ENCODE measurements at places on chromosomes 12 and 14. TPM values are rescaled to one million over a fixed set of nuclear protein-coding genes. Genes with fewer than 3 reads are reported as not detected.

DNA sequence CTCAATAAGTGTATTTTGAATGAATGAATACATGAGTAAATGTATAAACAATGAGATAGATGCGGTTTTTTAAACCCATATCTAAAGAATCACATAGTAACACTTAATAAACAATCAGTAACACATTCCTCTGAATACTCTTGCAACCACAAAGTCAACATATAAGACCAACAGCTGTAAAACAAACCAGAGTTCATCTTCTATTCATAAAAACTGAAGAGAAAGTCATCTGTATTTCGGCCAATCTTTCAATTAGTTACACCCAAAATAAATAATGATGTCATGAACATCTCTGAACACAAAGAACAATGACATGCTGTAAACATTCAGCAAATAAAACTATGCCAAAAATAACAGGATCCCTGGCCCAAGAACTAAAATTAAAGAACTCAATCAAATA lies 47.2 kb downstream of the ARMH4 start:
- no peak for DNase-seq
- H3K4me3 ChIP-seq: no peak overlapping the region
- H3K27ac ChIP-seq: no peak overlapping the region
- no peaks in the 10 kb centered on the region for H3K4me1 ChIP-seq

The NTF3 gene
- total RNA-seq: 9.9 TPM

GRCh38 chr14:96051642-96052540 lies 12.7 kb downstream of the C14orf132 start:
- DNase-seq: no peak
- peak overlapping the region; percentile 43 for H3K27ac ChIP-seq
- no peaks in the 10 kb centered on the region for H3K36me3 ChIP-seq
- H3K4me1 ChIP-seq: peaks cover 16% of the 10 kb centered on the region
- H3K27me3 ChIP-seq: no peaks in the 10 kb centered on the region

- H3K36me3 ChIP-seq: no peaks in the 10 kb centered on the region
- no peak for DNase-seq
- H3K4me1 ChIP-seq: no peaks in the 10 kb centered on the region
- H3K27me3 ChIP-seq: no peaks in the 10 kb centered on the region
These were observed 17.0 kb downstream of the AVPR1A start for GRCh38 chr12:63133981-63134380.

- H3K4me1 ChIP-seq: no peaks in the 10 kb centered on the region
- no peak for DNase-seq
- no peak overlapping the region for H3K27ac ChIP-seq
- H3K27me3 ChIP-seq: no peaks in the 10 kb centered on the region
These were observed 20.0 kb downstream of the PYGL start for GRCh38 chr14:50924236-50924635.

DNA sequence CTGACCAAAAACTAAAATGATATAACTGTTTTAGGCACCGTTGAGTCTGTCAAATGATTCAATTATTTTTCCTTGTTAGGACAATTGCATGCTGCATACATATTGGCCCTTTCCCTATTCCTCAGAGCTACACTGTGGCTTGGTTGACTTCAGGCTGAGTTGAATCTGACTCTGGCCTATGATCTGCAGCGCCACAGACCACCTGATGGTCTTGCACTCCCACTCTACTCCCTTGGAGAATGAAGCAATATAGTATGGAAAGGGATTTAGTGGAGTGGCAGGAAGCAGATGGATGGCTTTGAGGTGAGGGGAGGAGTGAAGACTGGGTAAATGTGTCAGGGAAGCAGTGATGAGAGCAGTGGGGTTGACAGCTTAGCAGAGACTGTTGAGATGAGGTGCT lies 579.0 kb upstream of the STXBP6 start:
- no peak overlapping the region for H3K4me3 ChIP-seq
- no peaks in the 10 kb centered on the region for H3K36me3 ChIP-seq
- no peak overlapping the region for H3K27ac ChIP-seq
- no peaks in the 10 kb centered on the region for H3K4me1 ChIP-seq
- no peaks in the 10 kb centered on the region for H3K27me3 ChIP-seq
- DNase-seq: no peak

DNA sequence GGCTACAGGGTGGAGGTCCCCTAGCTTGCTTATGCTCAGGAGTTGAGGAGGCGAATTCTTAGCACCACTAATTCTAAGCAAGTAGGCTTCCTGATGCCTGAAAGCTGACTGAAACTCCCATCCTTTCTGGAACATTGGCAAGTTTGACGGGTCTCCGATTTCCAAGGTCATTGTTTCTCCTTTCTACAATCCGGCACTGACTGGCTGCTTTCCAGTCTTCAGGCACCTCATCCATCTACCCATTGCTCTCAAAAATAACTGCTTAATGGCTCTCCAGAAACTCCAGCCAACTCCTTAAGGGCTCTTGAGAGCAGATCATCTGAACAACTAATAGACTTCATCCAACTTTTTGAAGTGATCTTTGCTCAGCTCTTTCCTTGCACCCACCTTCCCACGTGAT lies 13.3 kb downstream of the REM2 start:
- no peak overlapping the region for H3K4me3 ChIP-seq
- H3K36me3 ChIP-seq: peaks cover 11% of the 10 kb centered on the region
- no peaks in the 10 kb centered on the region for H3K4me1 ChIP-seq

DNA sequence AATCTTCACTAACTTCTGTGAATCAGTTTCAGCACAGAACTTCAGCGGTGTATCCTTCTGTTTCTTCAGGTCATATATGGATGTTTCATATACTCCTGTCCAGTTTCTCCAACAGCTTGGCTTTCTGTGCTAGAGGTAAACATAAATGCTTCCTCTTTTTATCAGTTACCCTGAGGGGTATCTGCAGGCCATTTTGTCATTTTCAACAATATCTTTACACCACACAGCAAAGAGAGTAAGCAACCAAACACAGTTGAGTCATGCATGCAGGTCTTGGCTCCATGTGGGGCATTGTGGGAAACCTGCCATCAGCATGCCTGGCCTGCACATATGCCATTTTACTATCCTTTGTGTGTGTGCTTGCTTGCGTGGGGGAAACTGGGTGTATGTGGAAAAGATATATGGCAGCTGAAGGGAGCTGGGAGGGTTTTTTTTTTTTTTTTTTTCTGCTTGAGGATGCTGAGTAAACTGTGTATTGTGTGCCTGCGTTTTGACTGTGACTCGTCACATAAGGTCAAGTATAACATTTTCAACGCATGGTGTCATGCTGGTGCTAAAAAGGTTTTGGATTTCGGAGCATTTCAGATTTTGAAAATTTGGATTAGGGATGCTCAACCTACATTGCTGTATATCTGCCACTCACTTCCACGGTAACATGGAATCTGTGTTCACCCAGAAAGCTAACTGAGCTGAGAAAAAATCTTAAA lies 56.1 kb upstream of the YARS2 start:
- H3K36me3 ChIP-seq: no peaks in the 10 kb centered on the region
- H3K27me3 ChIP-seq: no peaks in the 10 kb centered on the region

GRCh38 chr12:121649819-121650353 lies 19.6 kb downstream of the MORN3 start:
- no peak for DNase-seq
- H3K27me3 ChIP-seq: no peaks in the 10 kb centered on the region
- no peak overlapping the region for H3K4me3 ChIP-seq
- no peaks in the 10 kb centered on the region for H3K4me1 ChIP-seq
- no peak overlapping the region for H3K27ac ChIP-seq

GRCh38 chr12:123843912-123844748 lies 82.0 kb downstream of the DNAH10 start:
- H3K27me3 ChIP-seq: no peaks in the 10 kb centered on the region
- H3K4me3 ChIP-seq: no peak overlapping the region
- H3K36me3 ChIP-seq: no peaks in the 10 kb centered on the region
- no peaks in the 10 kb centered on the region for H3K4me1 ChIP-seq
- H3K27ac ChIP-seq: no peak overlapping the region

The FSCB gene
- total RNA-seq: 1.2 TPM

DNA sequence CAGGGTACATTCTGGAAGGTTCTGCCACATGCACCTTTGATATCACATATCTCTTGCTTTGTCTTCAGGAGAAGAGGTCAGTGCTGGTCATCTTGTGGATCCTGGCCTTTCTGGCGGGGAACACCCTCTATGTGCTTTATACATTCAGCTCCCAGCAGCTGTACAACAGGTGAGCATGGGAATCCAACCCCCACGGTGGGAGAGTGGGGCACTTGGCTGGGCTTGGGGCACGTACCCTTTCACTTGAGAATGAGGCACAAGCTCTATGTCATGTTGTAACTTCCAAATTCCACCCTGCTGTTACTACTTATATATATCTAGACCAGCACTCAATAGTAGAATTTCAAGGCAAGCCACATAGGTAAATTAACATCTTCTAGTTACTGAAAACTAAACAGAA lies 28.6 kb downstream of the RNFT2 start:
- no peaks in the 10 kb centered on the region for H3K27me3 ChIP-seq
- no peak overlapping the region for H3K27ac ChIP-seq
- no peaks in the 10 kb centered on the region for H3K4me1 ChIP-seq
- H3K36me3 ChIP-seq: no peaks in the 10 kb centered on the region

The PZP gene
- total RNA-seq: not detected

- H3K27ac ChIP-seq: peak overlapping the region; percentile 59
- no peak for DNase-seq
- H3K27me3 ChIP-seq: no peaks in the 10 kb centered on the region
- peaks cover 31% of the 10 kb centered on the region for H3K4me1 ChIP-seq
- H3K36me3 ChIP-seq: peaks cover 10% of the 10 kb centered on the region
- no peak overlapping the region for H3K4me3 ChIP-seq
These were observed 39.9 kb downstream of the RIN3 start for GRCh38 chr14:92553438-92553837.

The PRR4 gene
- total RNA-seq: 5.7 TPM

The FOXA1 gene
- total RNA-seq: not detected

- no peaks in the 10 kb centered on the region for H3K27me3 ChIP-seq
- peaks cover 20% of the 10 kb centered on the region for H3K36me3 ChIP-seq
- H3K4me3 ChIP-seq: no peak overlapping the region
- H3K27ac ChIP-seq: peak overlapping the region; percentile 5
- peaks cover 54% of the 10 kb centered on the region for H3K4me1 ChIP-seq
These were observed 19.8 kb downstream of the VASH1 start for GRCh38 chr14:76780875-76781647.

GRCh38 chr12:64627771-64628170 lies 17.5 kb downstream of the RASSF3 start:
- no peaks in the 10 kb centered on the region for H3K27me3 ChIP-seq
- peaks cover 68% of the 10 kb centered on the region for H3K4me1 ChIP-seq
- no peak overlapping the region for H3K4me3 ChIP-seq
- peak overlapping the region; percentile 80 for H3K27ac ChIP-seq
- no peak for DNase-seq
- peaks cover 4% of the 10 kb centered on the region for H3K36me3 ChIP-seq

GRCh38 chr12:47244835-47245234 lies 165.1 kb upstream of the AMIGO2 start:
- no peak overlapping the region for H3K4me3 ChIP-seq
- H3K27me3 ChIP-seq: no peaks in the 10 kb centered on the region
- H3K4me1 ChIP-seq: no peaks in the 10 kb centered on the region
- H3K27ac ChIP-seq: no peak overlapping the region

The PRH1 gene
- 18.5 TPM for total RNA-seq

- H3K27me3 ChIP-seq: no peaks in the 10 kb centered on the region
- peaks cover 18% of the 10 kb centered on the region for H3K4me1 ChIP-seq
- DNase-seq: no peak
- no peak overlapping the region for H3K4me3 ChIP-seq
These were observed 390.2 kb downstream of the LRIG3 start for GRCh38 chr12:58529897-58530741.

GRCh38 chr12:39712334-39712733 lies 92.7 kb upstream of the ABCD2 start:
- no peak overlapping the region for H3K27ac ChIP-seq
- DNase-seq: no peak
- H3K4me3 ChIP-seq: no peak overlapping the region

The MAP3K12 gene
- 27.9 TPM for total RNA-seq

- no peak overlapping the region for H3K27ac ChIP-seq
- no peak overlapping the region for H3K4me3 ChIP-seq
- H3K36me3 ChIP-seq: no peaks in the 10 kb centered on the region
- H3K27me3 ChIP-seq: no peaks in the 10 kb centered on the region
- no peaks in the 10 kb centered on the region for H3K4me1 ChIP-seq
These were observed 78.6 kb downstream of the LRRC9 start for GRCh38 chr14:59998564-59998963.

The DPY19L2 gene
- total RNA-seq: 13.5 TPM

The PIK3C2G gene
- not detected for total RNA-seq

GRCh38 chr12:94074216-94074979 lies 74.0 kb upstream of the PLXNC1 start:
- no peak for DNase-seq
- H3K36me3 ChIP-seq: no peaks in the 10 kb centered on the region
- H3K27me3 ChIP-seq: no peaks in the 10 kb centered on the region
- peak overlapping the region; percentile 60 for H3K4me3 ChIP-seq

DNA sequence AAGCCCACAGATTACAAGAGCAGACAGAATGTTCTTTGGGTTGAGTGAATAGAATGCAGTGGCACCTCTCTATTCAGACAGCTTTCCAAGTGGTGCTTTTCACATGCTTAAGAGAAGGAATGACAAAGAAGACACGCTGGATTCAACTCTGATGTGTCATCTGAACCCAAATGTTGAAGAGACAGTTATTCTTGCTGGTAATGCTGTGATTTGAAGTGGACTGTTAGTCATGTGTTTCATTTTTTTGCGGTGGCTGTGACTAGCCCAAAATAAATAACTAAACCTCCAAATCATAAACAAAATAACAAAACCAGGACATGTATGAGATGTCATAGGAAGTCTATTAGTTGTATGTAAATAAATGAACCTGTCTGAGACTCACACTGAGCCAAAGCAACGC lies 391.8 kb upstream of the PRICKLE1 start:
- no peaks in the 10 kb centered on the region for H3K27me3 ChIP-seq
- no peaks in the 10 kb centered on the region for H3K36me3 ChIP-seq
- no peak overlapping the region for H3K4me3 ChIP-seq
- no peak for DNase-seq
- H3K27ac ChIP-seq: no peak overlapping the region
- no peaks in the 10 kb centered on the region for H3K4me1 ChIP-seq

DNA sequence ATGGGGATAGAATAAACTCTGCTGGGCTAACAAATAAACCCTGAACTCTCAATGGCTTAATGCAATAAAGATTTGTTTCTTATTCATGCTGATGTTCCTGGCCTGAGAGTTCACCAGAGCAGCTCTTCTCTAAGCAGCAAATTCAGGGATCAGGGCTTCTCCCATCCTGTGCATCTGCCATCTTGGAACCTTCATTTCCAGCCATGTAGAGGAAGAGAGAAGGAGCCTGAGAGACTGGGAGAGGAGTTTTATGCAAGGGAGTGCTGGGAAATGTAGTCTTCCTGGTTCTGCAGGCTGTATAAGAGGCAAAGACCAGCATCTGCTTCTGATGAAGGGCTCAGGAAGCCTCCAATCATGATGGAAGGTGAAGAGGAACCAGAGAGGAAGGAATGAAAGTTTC lies 20.6 kb upstream of the APOLD1 start:
- no peak overlapping the region for H3K4me3 ChIP-seq
- no peak for DNase-seq
- no peaks in the 10 kb centered on the region for H3K27me3 ChIP-seq
- no peaks in the 10 kb centered on the region for H3K36me3 ChIP-seq
- H3K27ac ChIP-seq: no peak overlapping the region
